ENCODE measurements at places on chromosomes 4 and X. TPM values are rescaled to one million over a fixed set of nuclear protein-coding genes. Genes with fewer than 3 reads are reported as not detected.
A peak's percentile ranks its signal among the peaks of the same experiment; 100 is the strongest.

DNA sequence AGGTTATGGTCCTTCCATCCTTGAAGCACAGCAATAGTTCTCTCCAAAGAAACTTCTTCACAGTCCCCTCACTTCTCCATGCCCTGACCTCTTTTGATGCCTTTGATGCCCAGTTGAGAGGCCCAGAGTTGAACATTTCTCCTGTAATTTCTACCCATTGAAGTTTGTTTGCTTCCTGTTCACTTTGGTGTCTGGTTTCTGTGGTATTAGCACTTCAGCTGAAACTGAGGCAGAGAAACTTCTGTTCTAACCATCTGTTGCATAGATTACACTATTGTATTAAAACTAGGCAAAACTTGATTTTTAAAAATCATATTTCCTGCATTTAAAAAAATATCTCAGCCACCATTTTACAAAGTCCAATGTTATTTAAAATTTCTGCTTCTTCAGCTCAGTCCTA lies 89.8 kb upstream of the ADGRG2 start:
- H3K27me3 ChIP-seq = no peaks in the 10 kb centered on the region
- no peak overlapping the region for H3K27ac ChIP-seq
- DNase-seq = no peak
- no peak overlapping the region for H3K4me3 ChIP-seq
- H3K4me1 ChIP-seq = no peaks in the 10 kb centered on the region

Gene CSAG3
- total RNA-seq = not detected

DNA sequence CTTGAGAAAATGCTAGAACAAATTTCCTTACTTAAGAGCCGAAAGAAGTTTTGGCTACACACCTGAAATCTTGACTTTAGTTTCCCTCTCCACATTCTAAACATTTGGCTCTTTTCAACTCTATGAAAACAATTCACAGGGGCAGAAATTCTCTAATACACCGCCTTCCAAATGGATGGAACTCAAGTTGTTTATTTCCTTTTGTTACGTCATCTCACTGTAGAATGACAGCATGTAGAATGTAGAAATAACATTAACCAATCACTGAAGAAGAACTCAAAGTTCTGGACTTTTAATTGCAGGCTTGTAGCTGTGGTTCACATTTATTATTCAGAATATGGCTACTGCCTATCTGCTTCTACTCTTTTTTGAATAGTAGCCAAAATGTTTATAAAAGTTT lies 1.9 kb downstream of the DMP1 start:
- peaks cover under 1% of the 10 kb centered on the region for H3K4me1 ChIP-seq
- H3K27me3 ChIP-seq = no peaks in the 10 kb centered on the region
- H3K27ac ChIP-seq = no peak overlapping the region
- no peak overlapping the region for H3K4me3 ChIP-seq
- no peaks in the 10 kb centered on the region for H3K36me3 ChIP-seq
- DNase-seq = no peak

DNA sequence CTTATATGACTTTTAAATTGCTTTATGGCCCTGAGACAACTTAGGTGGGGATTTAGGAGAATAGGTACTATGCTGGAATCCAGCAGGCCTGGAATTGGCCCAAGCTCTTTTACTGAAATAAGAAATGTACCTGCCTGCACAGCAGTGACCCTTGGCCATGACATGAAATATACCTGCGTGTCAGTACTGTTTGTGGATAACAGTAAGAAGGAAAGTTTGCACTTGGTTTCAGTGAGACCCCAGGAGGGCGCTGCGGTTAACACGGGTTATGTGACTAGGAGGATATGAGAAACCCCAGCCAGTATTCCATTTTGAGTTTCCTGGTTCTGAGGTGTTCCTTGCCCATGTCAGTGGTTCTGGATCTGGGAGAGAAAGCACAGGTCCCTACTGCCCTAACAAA lies 5.3 kb downstream of the MTM1 start:
- H3K27me3 ChIP-seq = no peaks in the 10 kb centered on the region
- no peak overlapping the region for H3K27ac ChIP-seq
- H3K36me3 ChIP-seq = no peaks in the 10 kb centered on the region
- no peak for DNase-seq

DNA sequence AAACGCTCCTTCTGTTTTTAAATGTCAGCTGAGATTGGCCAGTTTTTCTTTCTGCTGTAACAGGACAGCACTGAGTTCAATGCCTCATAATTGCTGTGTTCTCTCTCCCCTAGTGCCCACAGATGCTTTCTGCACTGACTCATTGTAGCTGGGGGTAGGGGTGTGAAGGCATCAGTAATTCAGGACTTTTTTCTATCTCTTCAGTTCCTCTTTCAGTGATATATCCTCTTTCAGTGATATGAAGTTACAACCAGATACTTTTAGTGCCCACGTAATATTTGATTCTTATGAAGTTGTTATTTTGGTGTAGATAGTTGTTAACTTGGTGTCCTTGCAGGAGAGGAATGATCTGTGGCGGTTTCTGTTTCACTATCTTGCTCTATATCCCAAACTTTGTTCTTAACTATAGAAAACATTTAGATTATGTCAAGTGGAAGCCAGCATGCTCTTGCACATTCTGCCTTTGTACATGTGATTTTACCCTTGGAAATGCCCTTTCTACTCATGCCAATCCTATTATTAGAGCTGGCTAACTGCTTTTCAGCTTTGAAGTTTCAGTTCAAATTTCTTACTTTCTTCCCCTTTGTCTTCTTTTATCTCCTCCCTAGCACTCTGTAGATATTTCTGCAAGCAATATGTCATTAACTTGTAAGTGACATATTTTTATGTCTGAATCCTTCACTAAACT lies 1258.4 kb downstream of the FAM133A start:
- H3K36me3 ChIP-seq = no peaks in the 10 kb centered on the region
- no peak overlapping the region for H3K27ac ChIP-seq
- no peak overlapping the region for H3K4me3 ChIP-seq
- no peaks in the 10 kb centered on the region for H3K4me1 ChIP-seq
- no peaks in the 10 kb centered on the region for H3K27me3 ChIP-seq
- DNase-seq = no peak

DNA sequence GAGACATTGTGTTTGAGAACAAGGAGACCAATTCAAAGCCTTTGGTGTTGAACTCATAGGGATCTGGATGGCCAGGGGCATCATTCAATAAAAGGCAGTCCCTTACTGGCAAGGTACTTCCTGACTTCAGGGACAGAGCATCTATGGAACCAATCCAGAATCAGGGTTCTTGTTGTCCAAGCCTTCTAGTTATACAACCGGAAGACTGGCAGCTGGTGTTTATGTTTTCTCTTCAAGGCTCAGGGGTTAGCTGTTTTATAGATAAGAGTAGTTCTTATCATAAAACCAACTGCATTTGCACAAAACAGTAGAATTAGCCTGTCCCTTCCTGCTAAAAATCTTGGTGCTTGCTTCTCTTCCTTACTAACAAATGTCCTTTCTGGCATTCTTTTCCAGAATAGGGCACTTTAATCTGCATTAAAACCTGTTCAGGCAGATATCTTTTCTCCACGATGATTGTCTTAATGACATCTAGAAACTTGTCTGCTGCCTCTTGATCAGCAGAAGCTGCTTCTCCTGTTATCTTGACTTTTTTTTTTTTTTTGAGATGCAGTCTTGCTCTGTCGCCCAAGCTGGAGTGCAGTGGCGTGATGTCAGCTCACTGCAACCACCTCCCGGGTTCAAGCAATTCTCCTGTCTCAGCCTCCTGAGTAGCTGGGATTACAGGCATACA lies 38.4 kb upstream of the ARHGEF6 start:
- H3K4me3 ChIP-seq = no peak overlapping the region
- no peak overlapping the region for H3K27ac ChIP-seq
- H3K27me3 ChIP-seq = no peaks in the 10 kb centered on the region
- H3K36me3 ChIP-seq = peaks cover 6% of the 10 kb centered on the region
- H3K4me1 ChIP-seq = peaks cover 34% of the 10 kb centered on the region

DNA sequence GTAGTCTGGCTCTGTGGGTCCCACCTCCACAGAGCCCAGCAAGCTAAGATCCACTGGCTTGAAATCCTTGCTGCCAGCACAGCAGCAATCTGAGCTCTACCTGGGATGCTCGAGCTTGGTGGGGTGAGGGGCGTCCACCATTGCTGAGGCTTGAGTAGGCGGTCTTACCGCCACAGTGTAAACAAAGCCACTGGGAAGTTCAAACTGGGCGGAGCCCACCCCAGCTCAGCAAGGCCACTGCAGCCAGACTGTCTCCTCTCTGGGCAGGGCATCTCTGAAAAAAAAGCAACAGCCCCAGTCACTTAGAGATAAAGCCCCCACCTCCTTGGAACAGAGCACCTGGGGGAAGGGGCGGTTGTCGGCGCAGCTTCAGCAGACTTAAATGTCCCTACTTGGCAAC lies 243.2 kb upstream of the POF1B start:
- no peaks in the 10 kb centered on the region for H3K27me3 ChIP-seq
- no peak overlapping the region for H3K4me3 ChIP-seq
- no peaks in the 10 kb centered on the region for H3K4me1 ChIP-seq
- DNase-seq = no peak
- no peak overlapping the region for H3K27ac ChIP-seq

DNA sequence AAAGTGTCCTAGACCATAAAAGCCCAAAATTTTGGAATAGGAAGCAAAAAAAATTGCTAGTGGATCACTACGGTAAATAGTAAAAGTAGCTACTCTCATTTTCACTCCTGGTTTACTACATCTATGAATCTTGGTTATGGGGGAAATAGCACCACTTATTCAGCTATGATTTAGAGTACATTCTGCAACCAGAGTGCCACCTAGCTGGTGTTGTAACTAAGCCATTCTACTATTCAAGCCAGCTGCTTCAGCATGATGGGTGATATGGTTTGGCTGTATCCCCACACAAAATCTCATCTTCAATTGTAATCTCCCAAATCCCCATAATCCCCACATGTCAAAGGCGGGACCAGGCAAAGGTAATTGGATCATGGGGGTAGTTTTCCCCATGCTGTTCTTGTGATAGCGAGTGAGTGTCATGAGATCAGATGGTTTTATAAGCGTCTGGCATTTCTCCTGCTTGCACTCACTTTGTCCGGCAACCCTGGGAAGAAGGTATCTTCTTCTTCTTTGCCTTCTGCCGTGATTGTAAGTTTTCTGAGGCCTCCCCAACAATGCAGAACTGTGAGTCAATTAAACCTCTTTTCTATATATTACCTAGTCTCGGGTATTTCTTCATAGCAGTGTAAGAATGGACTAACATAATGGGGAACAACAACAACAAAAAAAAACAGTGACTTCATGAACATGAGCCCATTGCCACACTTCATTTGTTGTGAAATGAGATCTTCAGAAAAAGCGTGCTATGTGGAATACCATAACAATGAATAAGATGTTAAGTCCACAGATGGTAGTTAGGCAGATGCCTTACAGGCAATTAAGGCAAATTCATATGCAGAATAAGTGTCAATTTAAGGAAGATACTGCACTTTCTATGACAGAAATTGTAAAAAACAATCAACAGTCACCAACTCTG lies 280.1 kb downstream of the PABPC4L start:
- H3K36me3 ChIP-seq = no peaks in the 10 kb centered on the region
- no peak overlapping the region for H3K27ac ChIP-seq
- DNase-seq = peak; percentile 25
- no peak overlapping the region for H3K4me3 ChIP-seq

Gene NUDT11
- total RNA-seq = 4.6 TPM

- no peak overlapping the region for H3K4me3 ChIP-seq
- H3K27ac ChIP-seq = no peak overlapping the region
- no peaks in the 10 kb centered on the region for H3K36me3 ChIP-seq
- DNase-seq = no peak
- H3K27me3 ChIP-seq = peaks cover 3% of the 10 kb centered on the region
- no peaks in the 10 kb centered on the region for H3K4me1 ChIP-seq
Observed at GRCh38 chrX:39174241-39174771, 373.0 kb downstream of the MID1IP1 start.

DNA sequence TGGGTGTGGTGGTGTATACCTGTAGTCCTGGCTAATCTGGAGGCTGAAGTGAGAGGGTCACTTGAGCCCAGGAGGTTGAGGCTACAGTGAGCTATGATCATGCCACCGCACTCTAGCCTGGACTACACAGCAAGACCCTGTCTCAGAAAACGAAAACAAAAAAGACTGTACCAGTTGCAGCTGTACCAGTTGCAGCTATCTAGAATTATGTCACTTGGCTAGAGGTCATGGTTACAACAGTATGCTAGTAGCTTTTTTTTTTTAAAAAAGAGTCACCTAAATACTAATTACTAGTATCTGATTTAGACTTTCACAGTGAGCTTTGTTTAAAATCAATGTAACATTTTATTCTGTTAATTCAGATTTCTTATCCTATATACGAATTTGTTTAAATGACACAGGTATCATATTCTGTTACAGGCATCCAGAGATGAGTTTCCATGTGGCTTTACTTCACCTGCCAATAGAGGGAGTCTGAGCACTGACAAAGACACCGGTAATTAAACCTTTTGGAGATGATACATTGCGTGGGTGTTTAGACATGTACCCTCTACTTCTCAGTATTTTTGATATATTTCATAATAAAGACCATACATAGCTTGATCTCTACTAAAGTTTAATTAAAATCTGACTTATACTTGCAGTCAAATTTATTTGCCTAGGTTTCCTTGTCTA lies 100.2 kb upstream of the IL13RA1 start:
- H3K36me3 ChIP-seq = no peaks in the 10 kb centered on the region
- no peak overlapping the region for H3K27ac ChIP-seq
- DNase-seq = no peak
- no peaks in the 10 kb centered on the region for H3K27me3 ChIP-seq

- DNase-seq = no peak
- H3K36me3 ChIP-seq = no peaks in the 10 kb centered on the region
- no peak overlapping the region for H3K4me3 ChIP-seq
- H3K27me3 ChIP-seq = peaks cover 17% of the 10 kb centered on the region
Observed at GRCh38 chr4:8261851-8262535, 7.6 kb upstream of the HTRA3 start.

DNA sequence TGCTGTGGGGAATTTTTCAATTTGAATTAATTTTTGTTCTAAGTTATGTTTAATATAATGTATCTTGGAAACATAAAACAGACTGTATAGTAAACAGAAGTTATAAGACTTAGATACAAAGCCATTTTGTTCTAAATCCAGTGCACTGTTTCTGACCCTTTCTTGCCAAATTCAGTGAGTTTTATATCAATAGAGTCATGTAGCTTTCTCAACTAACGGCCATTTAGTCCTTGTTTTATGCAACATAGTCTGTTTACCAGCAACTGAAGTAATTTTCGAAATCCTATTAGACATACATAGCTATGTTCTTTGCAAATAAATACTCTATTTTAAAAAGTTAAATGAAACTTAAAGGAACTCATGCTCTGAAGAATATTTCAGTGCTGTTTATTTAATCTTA lies 242.8 kb downstream of the ADGRL3 start:
- no peaks in the 10 kb centered on the region for H3K36me3 ChIP-seq
- H3K27me3 ChIP-seq = no peaks in the 10 kb centered on the region
- DNase-seq = no peak
- no peak overlapping the region for H3K27ac ChIP-seq

GRCh38 chrX:103608306-103608963 lies 672 bp downstream of the TCEAL3 start:
- H3K4me3 ChIP-seq = peak overlapping the region; percentile 89
- H3K27ac ChIP-seq = peak overlapping the region; percentile 75
- H3K36me3 ChIP-seq = peaks cover 18% of the 10 kb centered on the region
- no peaks in the 10 kb centered on the region for H3K27me3 ChIP-seq
- no peak for DNase-seq
- H3K4me1 ChIP-seq = peaks cover 30% of the 10 kb centered on the region

All from HFFc6 (cell line).